CD4-positive, alpha-beta T cell treated with Interleukin-10 for 1 hour (primary cell): ENCODE measurements at places on chromosomes 1 and 21.

DNA sequence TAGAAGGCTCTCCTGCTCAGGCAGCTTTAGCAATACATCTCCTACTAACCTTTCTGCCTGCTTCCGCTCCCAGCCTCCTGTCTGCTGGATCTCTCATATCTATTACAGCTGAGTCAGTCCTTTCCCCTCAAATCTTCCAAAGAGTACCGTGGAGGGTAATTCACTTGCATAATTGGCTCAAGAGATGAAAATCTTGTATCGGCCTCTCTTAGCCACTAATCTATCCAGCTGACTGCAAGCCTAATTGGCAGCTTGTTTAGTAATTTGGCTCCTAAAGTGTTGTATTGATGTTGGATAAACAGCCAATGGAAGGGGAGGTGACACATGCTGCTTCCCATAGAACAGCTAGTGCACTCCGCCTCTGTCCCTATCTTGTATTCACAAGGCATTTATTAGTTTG is 195.7 kb downstream of the GPATCH2 start:
- no peak for DNase-seq

DNA sequence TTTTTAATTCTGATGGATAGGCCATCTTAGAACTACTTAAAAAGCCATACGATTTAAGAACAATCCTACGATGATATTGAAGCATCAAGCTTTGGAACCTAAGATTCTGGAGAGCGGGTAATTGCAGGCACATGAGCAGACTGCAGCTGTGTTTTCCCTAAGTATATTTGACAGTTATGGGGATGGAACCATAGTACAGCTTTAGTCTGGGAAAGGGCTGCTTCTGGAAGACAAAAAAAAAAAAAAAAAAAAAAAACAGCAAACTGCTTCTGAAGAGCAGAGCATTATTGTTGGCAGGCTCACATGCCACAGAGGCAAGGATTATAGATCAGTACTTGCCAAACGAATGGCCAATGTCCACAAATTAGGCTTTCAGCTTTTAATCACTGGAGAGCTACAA is 1618.7 kb downstream of the AMY1C start:
- no peak for DNase-seq

DNA sequence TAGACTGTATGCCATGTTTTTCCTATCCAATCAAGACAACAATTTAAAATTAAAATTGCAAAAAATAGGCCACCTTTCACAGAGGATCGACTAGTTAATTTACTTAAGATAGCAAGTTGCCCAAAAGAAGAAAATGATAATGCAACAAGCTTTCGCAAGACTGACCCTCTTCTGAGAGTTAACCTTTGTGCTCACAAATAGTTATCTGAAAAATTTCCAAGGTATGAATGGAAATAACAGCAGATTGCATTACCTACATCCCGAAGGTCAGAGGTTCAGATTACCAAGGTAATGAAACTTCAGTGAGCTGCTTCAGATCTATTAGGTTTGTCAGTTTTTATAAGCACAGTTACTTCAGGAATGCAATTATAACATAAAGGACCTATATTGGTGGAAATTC is 298.0 kb downstream of the KCTD3 start:
- no peak for DNase-seq

- DNase-seq, result no peak
Measured at GRCh38 chr1:17520041-17520440, 19.5 kb upstream of the ARHGEF10L start.

- DNase-seq, result no peak
Measured at GRCh38 chr1:40925834-40926410, 53.6 kb upstream of the CTPS1 start.
